ENCODE measurements at places on chromosomes 16 and 17.
A peak's percentile ranks its signal among the peaks of the same experiment; 100 is the strongest.

DNA sequence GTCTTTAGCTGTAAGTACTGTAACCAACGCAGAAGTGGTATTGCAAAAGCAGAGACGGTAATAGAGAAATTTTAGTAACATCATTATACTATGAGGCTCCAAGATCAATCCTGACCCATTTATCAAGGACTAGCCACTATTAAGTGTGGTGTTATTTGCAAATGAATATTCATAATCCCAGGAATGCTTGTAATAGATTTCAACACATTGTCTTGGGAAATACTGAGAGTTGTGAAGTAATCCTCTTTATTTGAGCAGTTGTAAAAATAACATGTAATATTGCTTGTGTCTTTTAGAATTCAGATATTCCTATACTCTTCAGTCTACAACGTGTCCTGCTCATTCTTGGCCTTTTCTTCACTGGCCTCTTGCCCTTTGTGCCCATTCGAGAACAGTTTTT is 46.4 kb downstream of the GDPD1 start:
- no peaks in the 10 kb centered on the region for H3K36me3 ChIP-seq
- H3K27me3 ChIP-seq: no peaks in the 10 kb centered on the region
- H3K27ac ChIP-seq: no peak overlapping the region

- no peaks in the 10 kb centered on the region for H3K4me1 ChIP-seq
- H3K27me3 ChIP-seq: no peaks in the 10 kb centered on the region
- H3K36me3 ChIP-seq: no peaks in the 10 kb centered on the region
- no peak overlapping the region for H3K4me3 ChIP-seq
- peak; percentile 10 for DNase-seq
Observed at GRCh38 chr16:27107185-27107592, 40.5 kb downstream of the C16orf82 start.

GRCh38 chr17:10127819-10128425 is 70.5 kb downstream of the GAS7 start:
- H3K4me1 ChIP-seq: peaks cover 2% of the 10 kb centered on the region
- DNase-seq: peak; percentile 92
- no peaks in the 10 kb centered on the region for H3K36me3 ChIP-seq
- no peak overlapping the region for H3K4me3 ChIP-seq
- H3K27me3 ChIP-seq: no peaks in the 10 kb centered on the region

DNA sequence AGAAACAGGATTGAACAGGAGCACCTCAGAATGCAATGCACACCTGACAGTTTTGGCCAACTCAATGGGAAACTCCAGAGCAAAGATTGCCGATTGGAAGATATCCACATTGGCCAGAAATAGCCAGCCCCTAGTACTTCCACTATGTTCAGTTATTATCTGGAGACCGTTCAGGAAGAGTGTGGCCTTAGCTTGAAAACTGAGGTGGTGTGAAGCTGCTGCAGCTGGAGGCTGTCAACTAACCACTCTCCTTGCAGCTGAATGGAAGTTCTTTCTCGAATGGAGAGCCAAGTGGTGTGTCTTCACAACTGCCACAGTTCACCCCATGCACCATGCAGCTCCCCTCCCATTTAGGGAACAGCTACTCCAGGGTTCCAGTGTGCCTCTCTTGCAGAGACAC is 61.9 kb upstream of the DHX40 start:
- DNase-seq: peak; percentile 81
- no peak overlapping the region for H3K4me3 ChIP-seq
- no peak overlapping the region for H3K27ac ChIP-seq
- H3K4me1 ChIP-seq: peaks cover 10% of the 10 kb centered on the region

GRCh38 chr16:86019446-86020047 is 120.6 kb downstream of the IRF8 start:
- no peak for DNase-seq
- no peak overlapping the region for H3K27ac ChIP-seq
- no peaks in the 10 kb centered on the region for H3K27me3 ChIP-seq
- H3K4me1 ChIP-seq: no peaks in the 10 kb centered on the region
- no peak overlapping the region for H3K4me3 ChIP-seq
- no peaks in the 10 kb centered on the region for H3K36me3 ChIP-seq

DNA sequence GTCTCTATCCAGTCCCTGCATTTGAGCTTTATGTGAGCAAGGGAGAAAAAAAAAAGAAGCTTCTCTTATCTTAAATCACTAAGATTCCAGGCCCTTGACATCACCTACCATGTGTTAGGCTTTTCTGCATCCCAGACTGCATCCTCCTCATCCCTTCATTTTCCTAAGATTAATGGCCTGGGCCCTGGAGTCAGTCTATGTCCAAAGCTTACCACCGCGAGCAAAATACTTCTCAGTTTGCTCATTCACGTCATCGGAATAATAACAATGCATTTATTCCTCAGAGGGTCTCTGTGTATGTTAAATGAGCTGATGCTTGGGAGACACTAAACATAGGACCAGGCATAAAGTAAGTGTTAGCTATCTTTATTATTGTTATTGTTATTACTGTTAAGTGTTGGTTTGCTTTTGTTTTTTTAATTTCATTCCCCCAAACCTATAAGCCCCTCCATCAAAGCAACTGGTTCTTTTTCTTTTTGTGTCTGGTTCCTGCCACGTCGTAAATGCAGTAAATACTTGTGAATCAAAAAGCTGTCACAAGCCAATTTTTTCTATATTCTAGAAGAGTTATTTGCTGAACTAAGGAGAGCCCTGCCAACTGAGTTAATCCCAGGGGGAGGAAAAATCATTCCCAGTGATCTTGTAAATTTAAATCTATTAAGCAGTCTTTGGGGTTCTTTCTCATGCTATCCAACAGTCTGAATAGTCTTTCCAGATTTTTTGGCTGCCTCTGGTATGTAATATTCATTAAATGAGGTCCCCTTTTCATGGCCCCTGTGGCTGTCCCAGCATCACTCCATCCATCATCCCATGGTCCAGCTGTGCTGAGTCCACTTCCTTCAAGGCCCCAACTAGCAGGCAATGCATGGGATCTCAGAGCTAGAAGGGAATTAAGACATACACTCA is 46.5 kb downstream of the VAT1L start:
- H3K4me1 ChIP-seq: peaks cover 31% of the 10 kb centered on the region
- DNase-seq: peak; percentile 92
- H3K27me3 ChIP-seq: no peaks in the 10 kb centered on the region
- H3K27ac ChIP-seq: no peak overlapping the region
- H3K36me3 ChIP-seq: no peaks in the 10 kb centered on the region
- no peak overlapping the region for H3K4me3 ChIP-seq

DNA sequence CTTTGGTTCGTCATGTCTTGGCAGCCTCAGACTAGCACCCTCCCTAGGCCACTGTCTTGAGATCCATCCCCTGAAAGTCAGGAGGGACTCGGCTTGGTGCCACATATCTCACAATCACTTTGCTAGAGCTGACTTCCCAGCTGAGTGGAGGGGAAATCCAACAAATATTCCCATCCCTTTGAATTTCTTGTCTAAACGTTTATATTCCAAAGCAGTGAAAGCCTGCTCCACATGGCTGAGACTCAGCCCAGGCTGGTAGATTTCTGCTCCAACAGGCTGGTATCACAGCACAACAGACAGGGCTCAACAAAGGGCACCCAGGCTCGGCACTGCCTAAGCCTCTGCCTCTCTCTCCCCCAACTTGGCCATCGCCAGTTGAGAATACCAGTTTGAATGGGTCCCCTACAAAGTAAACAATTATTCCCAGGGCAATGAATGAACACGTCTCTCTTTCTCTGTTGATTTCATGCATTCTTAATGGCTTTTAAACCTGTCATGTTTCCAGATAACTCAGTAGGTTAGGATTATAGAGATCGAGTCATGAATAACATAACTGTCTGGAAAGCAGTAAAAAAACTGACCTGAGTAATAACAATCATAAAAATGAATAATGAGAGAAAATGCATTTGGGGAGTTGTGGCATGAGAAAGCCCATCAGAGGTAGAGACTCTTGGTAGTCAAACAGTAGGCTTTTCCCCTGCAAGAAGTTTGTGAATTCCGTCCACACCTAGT is 1.0 kb downstream of the KRT13 start:
- peak; percentile 53 for DNase-seq
- no peak overlapping the region for H3K4me3 ChIP-seq
- no peak overlapping the region for H3K27ac ChIP-seq
- H3K36me3 ChIP-seq: no peaks in the 10 kb centered on the region
- no peaks in the 10 kb centered on the region for H3K27me3 ChIP-seq

GRCh38 chr16:71645450-71645849 is 19.5 kb downstream of the MARVELD3 start:
- no peaks in the 10 kb centered on the region for H3K27me3 ChIP-seq
- peaks cover 17% of the 10 kb centered on the region for H3K36me3 ChIP-seq
- no peak for DNase-seq
- no peak overlapping the region for H3K4me3 ChIP-seq
- no peaks in the 10 kb centered on the region for H3K4me1 ChIP-seq

DNA sequence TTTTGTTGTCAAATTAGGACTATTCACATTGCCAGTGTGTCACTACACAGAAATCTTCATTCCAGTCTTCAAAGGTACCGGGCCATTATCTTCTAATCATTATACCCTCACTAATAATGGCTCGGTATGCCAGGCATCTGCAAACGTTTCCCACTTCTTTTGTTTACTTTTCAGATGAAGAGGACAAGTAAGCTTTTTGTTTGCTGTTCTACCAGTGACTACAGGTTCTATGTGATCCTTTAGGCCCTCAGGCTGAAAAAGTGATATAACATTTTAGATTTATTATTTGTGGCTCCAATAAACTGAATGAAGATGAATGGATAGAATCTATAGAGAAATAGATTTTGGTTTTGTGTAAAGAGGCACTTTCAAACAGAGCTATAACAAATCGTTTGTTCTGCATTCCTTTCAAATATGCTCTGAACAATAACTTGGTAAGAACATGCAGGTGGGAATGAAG is 403 bp upstream of the KRTAP3-1 start:
- no peak overlapping the region for H3K27ac ChIP-seq
- no peak for DNase-seq
- H3K27me3 ChIP-seq: no peaks in the 10 kb centered on the region
- no peak overlapping the region for H3K4me3 ChIP-seq
- H3K36me3 ChIP-seq: no peaks in the 10 kb centered on the region
- H3K4me1 ChIP-seq: no peaks in the 10 kb centered on the region

DNA sequence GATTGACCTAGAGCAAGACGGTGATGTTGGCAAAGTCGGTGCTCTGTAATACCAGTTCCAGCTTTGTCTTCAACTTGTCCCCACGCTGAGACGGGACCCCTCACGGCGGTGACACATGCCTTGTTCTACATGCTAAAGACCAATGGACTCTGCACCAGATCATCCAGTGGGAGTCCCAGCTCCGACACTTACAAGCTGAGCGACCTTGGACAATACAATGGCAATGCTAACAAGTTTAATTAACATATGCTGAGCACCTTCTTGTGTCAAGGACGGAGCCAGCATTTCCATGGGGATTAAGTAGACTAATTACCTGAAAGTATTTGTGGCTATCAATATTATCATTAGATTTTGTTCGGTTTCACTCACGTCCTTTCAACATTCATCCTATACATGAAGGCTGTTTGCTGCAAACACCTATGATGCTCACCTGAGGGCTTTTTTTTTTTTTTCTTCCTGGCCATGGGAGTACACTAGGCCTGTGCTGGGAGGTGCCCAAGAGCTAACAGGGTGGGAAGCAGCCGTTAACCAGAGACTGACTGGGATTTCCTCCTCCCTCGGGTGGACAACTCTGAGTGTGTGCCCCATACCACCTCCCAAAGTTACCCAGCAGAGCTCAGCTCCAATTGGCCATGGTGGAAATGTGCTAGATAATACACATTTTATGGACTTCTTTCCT is 308.6 kb upstream of the ZFHX3 start:
- no peak for DNase-seq
- no peaks in the 10 kb centered on the region for H3K36me3 ChIP-seq
- no peak overlapping the region for H3K27ac ChIP-seq
- no peaks in the 10 kb centered on the region for H3K4me1 ChIP-seq
- H3K4me3 ChIP-seq: no peak overlapping the region

DNA sequence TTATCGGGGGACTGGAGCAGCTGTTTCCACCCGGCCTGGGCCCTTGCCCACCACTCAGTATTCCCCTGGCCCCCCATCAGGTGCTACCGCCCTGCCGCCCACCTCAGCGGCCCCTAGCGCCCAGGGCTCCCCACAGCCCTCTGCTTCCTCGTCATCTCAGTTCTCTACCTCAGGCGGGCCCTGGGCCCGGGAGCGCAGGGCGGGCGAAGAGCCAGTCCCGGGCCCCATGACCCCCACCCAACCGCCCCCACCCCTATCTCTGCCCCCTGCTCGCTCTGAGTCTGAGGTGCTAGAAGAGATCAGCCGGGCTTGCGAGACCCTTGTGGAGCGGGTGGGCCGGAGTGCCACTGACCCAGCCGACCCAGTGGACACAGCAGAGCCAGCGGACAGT is 6.1 kb upstream of the TMEM88 start:
- peaks cover 70% of the 10 kb centered on the region for H3K36me3 ChIP-seq
- no peak overlapping the region for H3K27ac ChIP-seq
- H3K4me3 ChIP-seq: no peak overlapping the region
- no peaks in the 10 kb centered on the region for H3K4me1 ChIP-seq

- no peaks in the 10 kb centered on the region for H3K36me3 ChIP-seq
- no peak overlapping the region for H3K27ac ChIP-seq
- H3K4me3 ChIP-seq: no peak overlapping the region
Observed at GRCh38 chr16:21704266-21704665, 40.5 kb downstream of the OTOA start.

DNA sequence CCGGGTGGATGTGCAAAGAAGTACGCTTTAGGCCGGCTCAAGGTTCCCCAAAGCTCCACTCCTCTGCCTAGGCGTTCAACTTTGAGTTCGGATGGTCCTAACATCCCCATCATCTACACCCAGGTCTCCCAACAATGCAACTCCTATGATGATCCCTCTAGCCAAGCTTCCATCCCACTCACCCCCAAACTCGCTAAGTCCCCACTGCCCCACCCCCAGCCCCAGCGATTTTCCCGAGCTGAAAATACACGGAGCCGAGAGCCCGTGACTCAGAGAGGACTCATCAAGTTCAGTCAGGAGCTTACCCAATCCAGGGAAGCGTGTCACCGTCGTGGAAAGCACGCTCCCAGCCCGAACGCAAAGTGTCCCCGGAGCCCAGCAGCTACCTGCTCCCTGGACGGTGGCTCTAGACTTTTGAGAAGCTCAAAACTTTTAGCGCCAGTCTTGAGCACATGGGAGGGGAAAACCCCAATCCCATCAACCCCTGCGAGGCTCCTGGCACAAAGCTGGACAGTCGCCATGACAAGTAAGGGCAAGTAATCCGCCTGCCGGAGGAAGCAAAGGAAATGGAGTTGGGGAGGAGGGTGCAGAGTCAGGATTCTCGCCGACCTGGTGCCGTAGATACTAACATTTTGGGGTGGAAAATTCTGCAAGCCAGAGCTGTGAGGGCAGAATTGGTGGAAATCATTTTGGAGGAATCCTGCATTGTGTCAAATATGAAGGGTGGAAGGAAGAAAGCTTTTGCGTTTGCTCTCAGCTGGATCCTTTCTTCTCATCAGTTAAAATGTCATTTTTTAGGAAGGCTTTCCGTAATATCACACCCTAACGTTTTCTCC is at the start of gene TP53:
Gene TP53, minus strand, starts transcription at position 419 of the 836 bp plus-strand sequence. CDS start 10,896 bp downstream, outside the sequence.
- H3K27ac ChIP-seq: peak within 1 kb of the TSS; percentile 99
- peak; percentile 94 for DNase-seq
- no peaks in the 10 kb centered on the region for H3K36me3 ChIP-seq
- peak within 1 kb of the TSS; percentile 87 for H3K4me3 ChIP-seq
- H3K27me3 ChIP-seq: no peaks in the 10 kb centered on the region

GRCh38 chr17:40325156-40326013 is 16.4 kb downstream of the RARA start:
- no peak overlapping the region for H3K4me3 ChIP-seq
- peak overlapping the region; percentile 86 for H3K27ac ChIP-seq
- no peak for DNase-seq

- H3K27me3 ChIP-seq: no peaks in the 10 kb centered on the region
- H3K27ac ChIP-seq: no peak overlapping the region
- no peaks in the 10 kb centered on the region for H3K4me1 ChIP-seq
- no peak overlapping the region for H3K4me3 ChIP-seq
- no peaks in the 10 kb centered on the region for H3K36me3 ChIP-seq
- peak; percentile 60 for DNase-seq
Observed at GRCh38 chr16:66274335-66275110, 92.0 kb upstream of the CDH5 start.

Measured in lung (tissue), 17 donors.